GM13977 (cell line): ENCODE measurements at places on chromosomes 6 and 20.

- DNase-seq, result no peak
These were observed 207.4 kb downstream of the BMP2 start for GRCh38 chr20:6974838-6975237.

DNA sequence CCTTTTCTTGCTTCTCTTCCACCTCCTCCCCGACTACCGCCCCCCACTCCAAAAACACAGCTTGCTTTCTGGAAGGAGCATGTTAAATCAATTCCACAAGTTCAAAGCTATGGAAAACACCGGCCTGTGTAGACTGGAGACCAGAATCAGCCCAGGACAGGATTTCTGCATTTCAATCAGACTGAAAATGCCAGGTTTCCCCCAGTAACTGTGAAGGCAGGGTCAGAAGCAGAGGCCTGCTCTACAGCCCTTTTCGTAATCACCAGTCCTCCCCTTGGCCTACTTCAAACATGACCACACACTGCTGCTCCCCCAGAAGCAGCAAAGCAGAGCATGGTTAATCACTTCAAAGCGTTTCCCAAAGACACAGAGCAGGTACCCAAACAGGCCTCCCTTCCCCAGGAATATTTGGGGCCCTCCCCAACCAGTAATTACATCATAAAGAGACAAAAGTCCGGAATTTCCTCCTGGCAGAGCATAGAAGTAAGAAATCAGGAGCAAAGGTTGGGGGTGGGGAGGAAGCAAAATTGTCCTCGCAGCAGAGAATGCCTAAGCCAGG lies 38.4 kb downstream of the ZMYND8 start:
- no peak for DNase-seq

- DNase-seq, result no peak
These were observed 21.0 kb upstream of the PNISR start for GRCh38 chr6:99446076-99446475.

GRCh38 chr6:108581237-108581931 lies 20.7 kb downstream of the FOXO3 start:
- DNase-seq, result no peak

DNA sequence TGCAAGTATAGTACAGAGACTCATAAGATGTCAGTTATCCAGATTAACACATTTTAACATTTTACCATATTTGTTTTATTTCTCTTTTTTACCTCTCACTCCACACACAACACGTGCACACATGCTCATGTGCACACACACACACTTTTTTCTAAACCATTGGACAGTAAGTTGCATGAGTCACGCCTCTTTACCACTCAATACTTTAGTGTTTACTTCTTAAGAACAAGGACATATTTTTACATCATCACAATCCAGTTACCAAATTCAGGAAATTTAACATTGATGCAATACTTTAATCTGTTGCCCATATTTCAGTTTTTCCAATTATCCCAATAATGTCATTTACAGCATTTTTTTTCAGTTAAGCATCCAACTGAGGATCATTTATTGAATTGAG lies 109.0 kb downstream of the RIN2 start:
- DNase-seq, result no peak

DNA sequence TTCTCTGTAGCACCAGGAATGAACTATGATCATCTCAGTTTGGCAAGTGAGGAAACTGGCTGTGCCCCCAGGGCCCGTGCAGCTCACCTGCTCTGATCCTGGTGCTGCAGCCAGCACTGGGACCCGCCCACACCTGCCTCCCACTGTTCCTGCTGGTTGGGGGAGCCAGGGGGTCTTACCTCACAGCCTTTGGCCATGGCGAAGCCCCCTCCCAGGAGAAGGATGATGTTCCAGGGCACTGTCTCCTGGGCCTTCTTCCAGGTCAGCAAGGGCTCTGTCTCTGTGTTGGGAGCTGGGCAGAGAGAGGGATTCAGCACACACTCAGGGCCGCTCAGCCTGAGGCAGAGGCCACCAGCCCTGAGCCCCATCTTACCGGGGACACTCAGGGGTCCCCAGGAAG lies 24.9 kb upstream of the OCSTAMP start:
- no peak for DNase-seq

DNA sequence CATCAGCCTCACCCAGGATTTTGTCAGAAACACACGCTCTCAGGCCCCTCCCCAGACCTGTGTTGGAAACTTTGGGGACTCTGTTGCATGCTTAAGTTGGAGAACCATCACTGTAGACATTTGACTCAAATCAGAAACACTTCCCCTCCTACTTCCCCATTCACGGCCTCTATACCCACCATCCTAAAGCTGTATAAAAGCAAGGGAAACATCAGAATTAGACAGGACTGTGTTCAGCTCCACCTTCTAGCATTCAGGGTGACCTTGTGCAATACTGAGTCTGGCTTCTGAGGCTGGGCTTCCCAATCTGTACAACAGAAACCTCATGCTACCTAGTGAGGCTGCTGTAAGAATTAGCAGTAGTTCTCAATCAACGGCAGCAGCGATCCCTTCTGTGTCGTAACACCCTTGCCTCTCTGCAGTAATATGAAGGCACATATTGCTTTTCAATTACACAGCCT lies 252.3 kb downstream of the LY86 start:
- DNase-seq, result no peak

GRCh38 chr20:54535033-54535432 lies 59.6 kb downstream of the DOK5 start:
- no peak for DNase-seq

DNA sequence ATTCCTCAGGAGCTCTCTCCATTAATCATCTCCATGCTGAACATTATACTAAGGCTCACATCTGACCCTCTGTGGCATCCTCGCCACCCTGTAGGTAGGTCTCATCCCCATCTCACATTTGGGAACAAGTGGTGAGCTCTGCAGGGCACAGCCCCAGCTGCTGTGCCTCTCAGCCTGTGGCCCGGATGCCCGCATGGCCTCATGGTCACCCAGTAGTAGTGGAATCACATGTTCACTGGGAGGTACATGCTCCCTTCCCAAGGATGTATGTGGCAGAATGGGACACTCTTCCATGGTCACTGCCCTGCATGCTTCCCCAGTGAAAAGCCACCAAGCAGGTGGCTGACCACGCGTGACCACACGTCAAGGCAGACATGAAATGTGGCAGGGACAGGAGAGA lies 26.3 kb upstream of the APMAP start:
- DNase-seq, result no peak

DNA sequence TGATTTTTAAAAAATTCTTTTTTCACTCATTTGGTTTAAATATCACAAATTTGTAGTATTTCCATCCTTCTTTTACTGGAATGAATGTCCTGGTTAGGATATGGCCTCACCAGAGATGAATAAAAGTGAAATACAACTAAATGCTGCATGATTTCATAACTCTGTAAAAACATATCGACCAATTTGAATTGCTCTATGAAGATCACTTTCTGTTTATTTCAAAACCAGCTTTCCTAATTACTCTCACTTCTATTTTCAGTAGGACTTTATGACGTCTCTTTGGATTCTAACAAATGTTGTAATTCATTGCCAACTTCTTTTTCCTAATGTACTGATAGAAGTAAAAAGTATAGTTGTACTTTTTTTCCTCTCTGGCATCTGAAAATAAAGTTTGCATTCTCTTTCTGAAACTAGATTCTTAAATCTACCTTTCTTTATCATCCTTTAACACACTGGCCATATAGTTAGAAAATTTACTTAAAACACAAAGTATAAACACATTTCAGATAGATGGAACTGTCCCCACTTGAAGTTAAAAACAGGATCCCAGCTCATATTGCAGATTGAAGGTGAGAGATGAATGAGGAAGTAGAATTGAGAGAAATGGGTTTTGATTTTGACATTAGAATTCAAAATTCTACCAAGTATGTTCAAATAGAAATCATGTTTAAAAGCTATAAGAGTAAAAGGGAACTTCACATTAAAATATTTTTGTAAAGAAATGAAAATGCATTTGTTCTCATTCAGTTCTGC lies 40.3 kb upstream of the IL20RA start:
- no peak for DNase-seq

- DNase-seq, result no peak
These were observed 102.0 kb downstream of the ARID1B start for GRCh38 chr6:156879186-156879585.

- no peak for DNase-seq
These were observed 10.8 kb downstream of the BACH2 start for GRCh38 chr6:90285611-90286381.

DNA sequence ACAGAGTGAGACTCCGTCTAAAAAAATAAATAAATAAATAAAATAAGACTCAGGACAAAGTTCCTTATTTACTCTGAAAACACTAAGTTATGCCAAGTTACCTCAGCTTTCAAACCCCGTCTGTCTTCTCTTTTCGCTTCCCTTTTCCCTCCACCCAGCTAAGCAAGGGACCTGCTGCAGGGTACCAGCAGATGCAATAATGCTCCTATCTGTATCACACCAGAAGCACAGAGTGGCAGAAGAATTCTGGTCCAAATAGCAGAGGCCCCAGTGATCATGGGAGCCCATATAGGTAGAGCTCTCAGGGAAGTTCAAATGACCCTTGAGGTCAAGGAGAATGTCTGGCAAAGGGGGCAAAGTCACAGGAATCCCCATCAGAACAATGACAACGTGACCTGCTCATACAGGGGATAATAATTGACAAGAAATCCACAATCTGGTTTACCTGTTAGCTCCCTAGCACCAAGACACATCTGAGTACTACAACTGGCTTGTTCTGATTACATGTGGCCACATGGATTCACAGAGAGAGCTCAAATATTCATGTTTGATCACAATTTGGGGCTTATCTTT lies 8.7 kb downstream of the GCM1 start:
- DNase-seq, result no peak

DNA sequence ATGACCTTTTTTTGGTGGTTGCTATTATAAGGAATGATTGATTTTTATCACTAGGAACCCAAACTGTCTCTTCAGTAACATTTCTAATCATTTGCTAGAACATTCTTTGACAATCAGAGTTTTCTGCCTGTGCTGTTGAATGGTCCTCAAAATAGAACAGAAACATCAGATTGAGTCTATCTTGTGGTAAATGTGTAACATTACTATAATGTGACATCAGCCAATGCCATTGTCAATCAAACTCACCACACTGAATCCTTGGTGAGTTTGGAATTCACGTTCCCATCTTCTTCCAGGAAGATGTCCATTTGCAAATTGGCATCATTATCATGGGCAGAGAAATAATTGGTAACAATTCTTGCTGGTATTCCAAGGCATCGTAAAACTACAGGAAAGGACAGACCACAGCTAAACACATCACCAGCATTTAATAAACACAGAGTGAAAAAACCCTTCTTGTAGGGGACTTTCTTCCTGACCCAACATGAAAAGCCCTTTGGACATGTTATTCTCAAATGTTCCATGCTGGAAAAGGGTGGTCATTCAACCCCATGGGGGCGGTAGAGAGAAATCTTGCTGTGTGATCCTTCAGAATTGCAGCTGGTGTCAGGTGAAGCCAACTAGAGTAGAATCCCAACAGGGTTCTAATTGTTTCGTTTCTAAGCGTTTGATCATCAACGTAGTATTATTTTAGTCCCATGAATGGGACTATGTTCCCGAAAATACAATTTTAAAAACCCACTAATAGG lies 98.5 kb downstream of the F13A1 start:
- DNase-seq, result peak; percentile 17

GRCh38 chr20:58634521-58635278 lies 16.4 kb upstream of the STX16 start:
- DNase-seq, result peak; percentile 50

- no peak for DNase-seq
These were observed 345.2 kb downstream of the GJA1 start for GRCh38 chr6:121780325-121781321.

GRCh38 chr6:127923135-127923534 lies 22.3 kb upstream of the THEMIS start:
- no peak for DNase-seq

- no peak for DNase-seq
These were observed 103.5 kb downstream of the GJA10 start for GRCh38 chr6:89997456-89998445.

DNA sequence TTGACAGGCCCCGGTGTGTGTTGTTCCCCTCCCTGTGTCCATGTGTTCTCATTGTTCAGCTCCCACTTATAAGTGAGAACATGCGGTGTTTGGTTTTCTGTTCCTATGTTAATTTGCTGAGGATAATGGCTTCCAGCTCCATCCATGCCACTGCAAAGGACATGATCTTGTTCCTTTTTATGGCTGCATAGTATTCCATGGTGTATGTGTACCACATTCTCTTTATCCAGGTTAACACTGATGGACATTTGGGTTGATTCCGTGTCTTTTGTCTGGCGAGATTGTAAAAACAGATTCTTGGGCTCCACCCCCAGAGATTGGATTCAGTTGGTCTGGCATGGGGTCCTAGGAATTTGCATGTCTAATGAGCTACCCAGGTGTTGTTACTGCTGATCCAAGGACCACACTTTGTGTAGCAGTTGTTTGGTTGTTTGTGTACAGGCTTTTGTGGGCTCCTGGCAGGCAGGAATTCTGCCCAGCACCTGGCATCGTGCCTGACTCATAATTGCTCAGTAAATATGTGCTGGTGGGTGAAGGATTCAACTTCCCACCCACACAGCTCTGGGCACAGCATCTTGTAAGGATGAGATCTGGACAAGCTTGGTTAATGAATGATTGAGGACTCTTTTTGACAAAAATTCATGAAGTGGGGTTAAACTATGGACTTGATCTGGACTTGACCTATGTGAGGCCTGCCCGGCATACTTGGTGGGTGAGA lies 5.2 kb downstream of the TOX2 start:
- no peak for DNase-seq

GRCh38 chr6:147203311-147204059 lies 732 bp upstream of the STXBP5 start:
- DNase-seq, result peak; percentile 91

GRCh38 chr6:20497216-20498040 lies 36.8 kb upstream of the CDKAL1 start:
- DNase-seq, result no peak

DNA sequence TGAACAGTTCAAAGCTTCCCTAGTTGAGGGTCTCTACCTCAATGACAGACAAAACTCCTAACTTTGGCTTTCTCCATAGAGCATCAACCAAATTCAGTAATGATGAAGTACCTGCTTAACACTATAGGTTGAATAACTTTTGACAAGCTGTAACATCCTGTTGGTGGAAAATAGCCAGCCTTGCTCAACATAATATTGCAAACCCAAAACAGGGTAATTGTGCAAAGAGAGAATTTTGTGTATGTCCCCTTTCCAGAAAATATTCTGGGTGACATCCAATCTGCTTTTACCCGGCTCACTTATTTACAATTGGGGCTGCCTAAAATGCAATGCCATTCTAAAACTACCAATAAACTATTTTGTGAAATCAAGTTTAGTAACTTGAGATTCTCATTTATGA lies 72.8 kb downstream of the ATXN1 start:
- DNase-seq, result no peak

DNA sequence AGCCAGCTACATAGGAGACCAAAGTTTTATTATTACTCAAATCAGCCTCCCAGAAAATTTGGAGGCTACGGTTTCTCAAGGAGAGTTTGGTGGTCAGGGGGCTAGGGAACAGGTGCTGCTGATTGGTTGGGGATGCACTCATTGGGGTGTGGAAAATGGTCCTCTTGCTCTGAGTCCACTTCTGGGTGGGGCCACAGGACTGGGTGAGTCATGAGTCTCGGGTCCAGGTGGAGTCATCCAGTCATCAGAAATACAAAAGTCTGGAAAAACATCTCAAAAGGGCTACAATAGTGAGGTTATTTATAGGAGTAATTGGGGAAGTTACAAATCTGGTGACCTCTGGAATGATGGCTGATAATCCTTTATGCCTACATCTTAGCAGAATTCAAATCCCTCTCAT lies 54.3 kb upstream of the SLC22A16 start:
- DNase-seq, result no peak
